Hypothalamus (tissue), 51 donors: ENCODE measurements at places on chromosomes 3 and 15.

GRCh38 chr3:188184649-188185048, 30.7 kb downstream of the LPP start:
- DNase-seq, result no peak

GRCh38 chr3:28726840-28727239, 378.2 kb upstream of the AZI2 start:
- DNase-seq, result no peak

DNA sequence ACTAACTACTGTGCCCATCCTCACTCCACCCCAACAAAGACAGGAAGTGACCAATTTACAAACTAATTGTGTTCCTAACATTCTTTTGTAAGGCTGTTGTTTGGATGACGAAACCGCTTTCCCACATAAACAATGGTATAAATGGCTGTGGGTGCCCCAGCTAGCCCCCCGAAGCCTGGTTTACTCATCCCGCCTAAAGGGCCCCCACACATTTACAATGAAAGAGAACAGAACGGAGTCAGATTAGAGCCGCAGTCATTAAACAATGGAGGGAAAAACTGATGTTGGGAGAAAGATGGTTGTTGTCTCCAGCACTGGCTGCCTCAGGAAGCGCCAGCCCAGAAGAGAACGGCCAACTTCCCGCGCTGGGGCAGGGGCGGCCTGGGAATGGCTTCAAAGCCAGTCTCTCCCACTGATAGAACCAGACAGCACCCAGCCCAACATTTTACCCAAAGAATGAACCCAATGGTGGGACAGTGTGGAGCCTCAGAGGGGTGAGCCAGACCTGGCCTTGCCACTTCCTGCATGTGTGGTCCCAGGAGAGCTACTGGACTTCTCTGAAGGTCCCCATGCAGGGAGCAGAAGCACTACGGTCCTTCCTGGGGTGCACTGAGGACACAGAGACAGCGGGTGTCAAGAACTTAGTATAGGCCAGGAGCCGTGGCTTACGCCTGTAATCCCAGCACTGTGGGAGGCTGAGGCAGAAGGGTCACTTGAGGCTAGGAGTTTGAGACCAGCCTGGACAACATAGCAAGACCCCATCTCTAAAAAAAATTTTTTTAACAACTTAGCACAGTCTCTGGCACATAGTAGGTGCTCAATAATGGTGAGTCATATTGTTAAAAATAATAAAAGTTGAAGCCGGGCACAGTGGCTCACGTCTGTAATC, 75.8 kb upstream of the GATA2 start:
- no peak for DNase-seq

- DNase-seq, result peak; percentile 23
These were observed 44.0 kb downstream of the ZBTB38 start for GRCh38 chr3:141412087-141412935.

GRCh38 chr3:171401432-171401831, 58.8 kb downstream of the TNIK start:
- no peak for DNase-seq

DNA sequence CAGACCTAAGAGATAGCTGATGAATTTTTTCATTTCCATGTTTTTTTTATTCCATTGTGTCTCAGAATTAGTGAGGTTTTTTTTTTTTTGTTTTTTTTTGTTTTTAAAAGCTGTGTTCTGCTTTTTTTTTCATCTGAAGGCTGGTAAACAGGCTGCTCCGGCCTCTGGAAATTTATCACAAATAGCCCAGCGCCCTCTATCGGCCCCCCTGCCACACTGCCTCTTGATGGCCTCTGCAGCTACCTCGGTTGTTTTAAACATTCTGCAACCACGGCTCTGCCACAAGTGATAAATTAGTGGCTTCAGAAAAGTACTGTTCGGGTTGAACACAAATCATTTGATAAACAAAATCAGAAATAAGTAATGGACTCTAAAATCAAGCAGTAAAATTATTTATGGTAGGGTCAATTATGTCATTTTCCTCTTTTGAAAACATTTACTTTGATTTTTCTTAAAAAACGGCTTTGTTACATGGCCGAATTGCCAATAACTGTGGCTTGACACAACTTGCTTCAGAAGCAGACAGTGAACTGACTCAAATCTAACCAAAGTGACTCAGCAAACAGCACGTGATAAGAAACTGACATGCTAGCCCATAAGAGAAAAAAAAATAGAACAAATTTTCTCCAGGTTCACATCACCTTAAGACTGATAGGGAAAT, 87.8 kb downstream of the RSL24D1 start:
- peak; percentile 59 for DNase-seq
